ENCODE measurements at places on chromosomes 4 and X. TPM values are rescaled to one million over a fixed set of nuclear protein-coding genes. Genes with fewer than 3 reads are reported as not detected.

DNA sequence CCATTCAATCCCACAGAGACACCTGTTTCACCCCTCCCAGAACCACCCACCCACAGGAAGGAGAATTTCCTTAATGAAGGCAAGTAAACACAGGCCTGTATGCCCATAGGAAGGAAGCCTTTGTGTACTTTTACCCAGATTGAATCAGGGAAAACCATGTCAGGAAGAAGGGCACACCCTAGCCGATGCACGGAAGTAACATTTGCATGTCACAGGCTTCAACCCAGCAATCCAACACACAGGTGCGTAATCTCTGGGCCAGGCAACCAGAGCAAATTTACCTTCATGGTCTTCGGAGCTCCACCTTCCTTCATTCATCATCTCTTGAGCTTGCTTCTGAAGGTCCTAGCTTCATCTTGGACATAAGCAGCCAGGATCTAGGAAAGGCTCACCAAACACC, 206.3 kb downstream of the SHROOM3 start:
- DNase-seq, result no peak

DNA sequence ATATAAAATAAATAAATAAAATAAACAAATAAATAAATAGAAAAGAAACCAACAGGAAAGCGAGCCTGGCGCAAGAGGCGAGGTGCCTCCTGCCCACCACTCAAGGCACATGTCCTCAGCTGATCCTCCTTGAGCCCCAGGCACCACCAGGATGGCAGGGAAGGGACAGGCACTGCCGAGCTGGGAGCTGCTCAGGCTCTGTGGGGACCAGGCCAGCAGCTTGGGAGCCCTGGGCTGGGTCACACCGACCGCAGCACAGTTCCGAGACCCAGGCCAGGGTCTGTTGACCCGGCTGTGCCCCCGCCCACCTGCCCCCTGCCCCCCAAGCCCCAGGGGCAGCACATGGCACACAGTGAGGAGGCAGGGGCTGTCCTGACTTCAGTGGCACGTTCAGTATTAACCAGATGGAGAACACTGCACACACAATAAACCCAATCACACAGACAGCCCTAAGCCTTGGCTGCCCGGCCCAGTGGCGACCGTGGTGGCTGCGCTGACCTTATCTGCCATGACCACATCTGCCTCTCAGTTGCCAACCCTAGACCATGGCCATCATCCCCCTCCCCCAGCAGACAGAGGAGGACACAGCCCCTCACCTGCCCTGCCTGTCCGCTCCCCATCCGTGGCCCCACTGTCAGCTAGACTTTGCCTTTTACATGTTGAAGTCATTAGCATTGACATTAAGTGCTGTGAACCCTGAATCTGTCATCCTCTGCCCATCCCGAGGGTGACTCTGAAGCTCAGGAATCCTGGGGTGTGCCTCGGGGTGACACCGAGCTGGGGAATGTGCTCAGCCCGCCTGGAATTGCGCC, 2.9 kb upstream of the TREX2 start:
- DNase-seq, result no peak

DNA sequence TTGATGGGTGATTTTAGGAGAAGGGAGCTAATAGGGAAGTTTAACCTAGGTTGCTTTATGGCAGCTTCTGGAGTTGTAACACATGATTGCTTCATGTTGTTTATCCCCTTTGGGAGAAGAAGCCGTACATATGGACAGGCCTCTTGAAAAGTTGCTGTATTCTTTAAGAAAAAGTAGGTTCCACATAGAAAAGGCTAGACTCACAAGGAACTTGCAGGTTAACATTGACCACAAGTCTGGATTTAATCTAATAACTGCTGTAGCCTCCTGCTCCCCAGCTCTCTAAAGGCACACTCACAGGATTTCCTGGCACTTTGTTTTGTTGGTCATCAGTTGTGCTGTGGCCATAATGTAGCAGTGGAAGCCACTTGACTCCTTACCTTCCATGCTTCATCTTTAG, 19.7 kb downstream of the FNIP2 start:
- DNase-seq, result no peak

DNA sequence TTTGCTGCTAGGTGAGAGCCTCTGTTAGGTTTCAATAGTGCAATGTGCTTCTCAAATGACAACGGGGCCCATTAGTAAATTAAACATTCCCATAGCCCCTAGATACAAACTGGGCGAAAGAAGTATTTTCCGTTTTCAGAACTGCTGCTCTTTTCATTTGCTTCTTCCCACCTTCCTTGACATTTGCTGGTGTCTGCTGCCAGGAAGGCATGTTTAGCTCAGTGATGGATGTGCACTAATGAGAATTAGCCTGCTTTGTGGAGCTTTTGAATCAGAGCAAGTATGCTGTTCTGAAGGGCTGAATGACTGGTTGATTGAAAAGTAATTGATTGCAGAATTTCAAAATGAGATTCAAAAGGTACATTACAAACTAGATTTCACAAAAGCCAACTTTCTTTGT, 57.0 kb downstream of the SHROOM3 start:
- no peak for DNase-seq

GRCh38 chr4:83440148-83440814, 15.3 kb downstream of the HELQ start:
- DNase-seq, result no peak

GRCh38 chr4:8871417-8872401, at the start of gene HMX1:
Gene HMX1, minus strand, starts transcription at chr4:8871839. Its CDS starts 225 bp downstream, at chr4:8871614.
- no peak for DNase-seq

DNA sequence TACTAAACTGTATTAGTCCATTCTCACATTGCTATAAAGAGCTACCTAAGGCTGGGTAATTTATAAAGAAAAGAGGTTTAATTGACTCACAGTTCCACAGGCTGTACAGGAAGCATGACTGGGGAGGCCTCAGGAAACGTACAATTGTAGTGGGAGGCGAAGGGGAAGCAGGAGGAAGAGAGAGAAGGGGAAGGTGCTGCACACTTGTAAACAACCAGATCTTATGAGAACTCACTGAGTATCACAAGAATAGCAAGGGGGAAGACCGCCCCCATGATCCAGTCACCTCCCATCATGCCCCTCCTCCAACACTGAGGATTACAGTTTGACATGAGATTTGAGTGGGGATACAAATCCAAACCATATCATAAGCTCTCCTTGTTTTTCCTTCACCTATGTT, 40.9 kb downstream of the RPA4 start:
- no peak for DNase-seq

PARM1 gene
- 1.4 TPM for total RNA-seq

PITX2 gene
- 0.77 TPM for total RNA-seq

S100P gene
- total RNA-seq, result 55.6 TPM

SPP1 gene
- not detected for total RNA-seq

BST1 gene
- 0.93 TPM for total RNA-seq

SULT1E1 gene
- total RNA-seq, result 2.8 TPM

SLITRK2 gene
- total RNA-seq, result not detected

RTL3 gene
- not detected for total RNA-seq

CXCL6 gene
- not detected for total RNA-seq
